Inflammatory macrophage (primary cell): ENCODE measurements at places on chromosomes 2 and 18.

GRCh38 chr2:144430722-144431391 is 89.1 kb downstream of the ZEB2 start:
- no peak for DNase-seq

DNA sequence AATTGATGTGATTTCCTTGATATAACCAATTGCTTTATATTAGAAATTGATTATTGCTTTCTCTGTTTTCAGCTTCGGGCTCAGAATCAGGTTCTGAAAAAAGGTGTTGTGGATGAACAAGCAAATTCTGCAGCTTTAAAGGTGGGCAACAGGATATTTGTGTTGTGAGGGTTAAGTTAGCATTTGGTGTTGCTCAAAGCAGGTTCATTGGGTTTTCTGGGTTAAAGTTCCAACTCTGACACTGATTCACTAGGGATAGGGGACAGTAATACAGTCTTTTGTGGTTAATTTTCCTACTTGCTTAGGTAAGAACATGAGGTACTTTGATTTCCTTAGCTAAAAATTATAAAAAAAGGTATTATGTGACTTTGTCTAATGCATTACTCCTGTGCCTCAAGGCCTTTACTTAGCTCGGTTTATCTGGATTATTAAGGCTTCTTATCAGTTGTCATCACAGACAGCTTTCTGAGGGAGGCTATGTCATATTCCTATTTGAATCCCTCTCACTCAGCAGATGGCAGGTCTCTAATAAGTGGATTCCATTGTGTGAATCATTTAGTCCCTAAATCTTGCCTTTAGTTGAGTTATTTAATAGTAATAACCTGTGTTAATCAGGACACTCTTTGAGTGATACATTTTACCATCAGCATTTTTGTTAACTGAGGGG is 78.9 kb upstream of the STON1 start:
- DNase-seq: no peak

GRCh38 chr2:99471654-99472599 is 17.9 kb downstream of the REV1 start:
- no peak for DNase-seq

DNA sequence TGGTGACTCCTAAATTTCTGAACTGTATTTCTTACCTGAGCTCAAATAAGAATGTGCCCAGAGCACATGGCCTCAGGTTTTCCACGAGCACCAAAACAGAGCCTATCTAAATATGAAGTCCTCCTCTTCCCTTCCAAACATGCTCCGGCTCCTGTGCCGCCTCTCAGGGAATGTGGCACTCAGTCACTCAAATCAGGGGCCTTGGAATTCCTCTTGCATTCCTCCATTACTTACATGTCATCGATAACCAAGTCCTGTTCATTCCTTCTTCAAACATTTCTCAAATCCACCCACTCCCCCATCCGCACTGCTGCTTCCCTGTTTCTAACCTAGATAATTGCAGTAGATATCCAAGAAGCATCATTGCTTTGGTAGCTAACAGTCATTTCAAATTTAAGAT is 151.4 kb downstream of the CHST9 start:
- DNase-seq: no peak

DNA sequence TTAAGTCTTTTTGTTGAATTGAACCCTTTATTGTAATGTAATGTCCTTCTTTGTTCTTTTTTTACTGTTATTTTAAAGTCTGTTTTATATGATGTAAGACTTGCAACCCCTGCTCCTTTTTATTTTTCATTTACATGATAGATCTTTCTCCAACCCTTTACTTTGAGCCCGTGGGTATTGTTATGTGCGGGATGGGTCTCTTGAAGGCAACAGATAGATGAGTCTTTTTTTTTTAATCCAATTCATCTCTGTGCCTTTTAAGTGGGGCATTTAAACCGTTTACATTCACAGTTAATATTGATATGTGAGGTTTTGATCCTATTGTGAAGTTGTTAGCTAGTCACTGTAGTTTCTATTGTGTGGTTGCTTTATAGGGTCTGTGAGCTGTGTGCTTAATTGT is 120.6 kb downstream of the NCOA1 start:
- DNase-seq: no peak

GRCh38 chr2:80128080-80128479 is 176.5 kb downstream of the LRRTM1 start:
- DNase-seq: no peak

GRCh38 chr2:204289066-204289465 is 256.2 kb upstream of the PARD3B start:
- DNase-seq: no peak

DNA sequence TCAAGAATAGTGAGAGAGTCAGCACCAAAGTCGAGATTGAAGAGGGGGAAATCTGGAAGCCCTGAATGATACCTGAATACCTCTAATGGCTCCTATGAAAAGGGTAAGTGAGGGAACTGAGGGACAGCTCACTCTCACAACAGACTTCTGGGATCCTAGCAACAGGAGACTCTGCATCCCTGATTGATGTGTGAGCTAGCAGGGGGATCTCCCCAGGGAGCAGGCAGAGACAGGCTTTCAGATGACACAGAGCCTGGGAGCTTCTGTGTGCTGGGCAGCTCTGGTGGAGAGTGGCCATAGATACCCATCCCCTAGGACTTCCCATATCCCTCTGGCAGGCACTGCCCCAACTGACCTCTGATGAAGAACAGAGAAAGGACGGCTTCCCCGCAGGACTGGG is 206.2 kb downstream of the EXOC6B start:
- no peak for DNase-seq

- no peak for DNase-seq
Measured at GRCh38 chr2:5401115-5401657, 291.0 kb upstream of the SOX11 start.

DNA sequence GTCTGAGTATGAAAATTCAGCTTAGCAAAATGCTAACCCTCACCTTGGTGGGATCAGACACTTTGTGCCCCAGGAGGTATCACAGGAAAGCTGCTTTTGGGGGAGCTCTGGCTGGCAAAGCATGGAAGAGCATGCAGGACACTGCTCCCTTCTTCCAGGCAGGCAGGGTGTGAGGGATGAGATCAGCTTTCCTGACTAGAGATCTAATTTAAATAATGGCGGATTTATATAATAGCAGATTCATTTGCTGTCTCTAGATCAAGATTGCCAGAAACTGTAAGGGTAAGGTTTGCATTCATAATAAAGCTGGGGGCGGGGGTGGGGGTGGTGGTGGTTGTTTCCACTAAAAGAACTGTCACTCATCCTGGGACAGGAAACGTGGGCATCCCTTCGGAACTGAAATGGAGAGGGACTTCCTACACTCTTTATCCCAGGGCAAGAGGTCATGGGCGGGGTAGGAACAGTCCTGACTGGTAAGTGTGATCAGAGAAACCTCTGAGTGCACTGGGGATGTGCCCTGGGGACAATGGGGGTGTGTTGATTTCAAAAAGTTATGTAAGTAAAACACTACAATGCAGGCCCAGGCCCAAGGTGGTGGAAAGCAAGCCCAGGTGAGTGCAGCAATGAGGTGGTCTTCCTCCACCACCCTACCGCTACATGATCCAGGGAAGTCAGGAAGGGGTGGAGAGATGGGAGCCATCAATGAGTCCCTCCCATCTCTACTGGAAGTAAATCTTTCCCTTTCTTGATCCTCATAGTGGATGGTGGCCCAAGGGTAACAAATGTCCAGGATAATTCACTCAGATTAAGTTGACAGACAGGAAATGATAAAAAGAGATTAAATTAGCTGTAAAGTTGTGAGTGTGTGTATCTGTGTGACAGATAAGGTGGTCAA is 171.4 kb upstream of the SERPINE2 start:
- DNase-seq: no peak

GRCh38 chr18:58026857-58027256 is 17.2 kb upstream of the NEDD4L start:
- DNase-seq: no peak
